ENCODE measurements at places on chromosomes 4 and X.

DNA sequence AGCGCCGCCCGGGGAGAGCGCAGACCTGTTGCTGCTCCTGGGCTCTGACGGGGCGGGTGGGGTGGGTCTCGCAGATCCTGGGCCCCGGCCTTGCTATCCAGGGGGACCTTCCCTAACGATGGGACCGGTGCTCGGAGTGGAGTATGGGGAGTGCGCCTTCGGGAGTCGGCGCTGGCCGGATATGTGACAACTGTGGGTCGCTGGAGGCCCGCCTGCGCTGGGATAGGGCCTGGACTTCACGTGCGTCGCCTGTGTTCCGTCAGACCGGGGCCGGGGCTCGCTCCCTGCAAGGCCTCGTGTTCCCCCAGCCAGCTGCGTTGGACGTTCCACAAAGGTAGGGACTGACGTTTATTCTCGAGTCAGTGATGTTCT lies 1.3 kb downstream of the TBL1X start:
- peak; percentile 35 for DNase-seq
- H3K4me3 ChIP-seq = peak overlapping the region; percentile 82
- no peaks in the 10 kb centered on the region for H3K27me3 ChIP-seq
- H3K36me3 ChIP-seq = peaks cover 10% of the 10 kb centered on the region
- H3K4me1 ChIP-seq = peaks cover 24% of the 10 kb centered on the region
- H3K27ac ChIP-seq = peak overlapping the region; percentile 80

DNA sequence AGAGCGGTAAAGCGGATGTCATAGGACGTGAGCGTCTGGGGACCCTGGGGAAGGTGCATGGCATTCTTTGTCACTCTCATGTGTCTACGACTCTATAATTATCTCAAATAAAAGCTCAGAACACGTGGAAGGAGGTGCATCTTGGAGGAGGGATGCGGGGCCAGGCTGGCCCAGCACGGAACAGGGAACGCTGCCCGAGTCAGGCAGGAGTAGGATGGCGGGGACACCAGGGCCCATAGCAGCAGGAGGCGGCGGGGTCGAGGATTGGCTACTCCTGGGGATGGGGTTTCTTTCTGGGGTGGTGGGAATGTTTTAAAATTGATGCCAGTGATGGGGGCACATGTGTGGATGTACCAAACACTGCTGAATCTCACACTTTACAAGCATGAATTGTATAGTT lies 5.4 kb upstream of the HTRA3 start:
- peaks cover 8% of the 10 kb centered on the region for H3K27me3 ChIP-seq
- no peak overlapping the region for H3K27ac ChIP-seq
- no peak overlapping the region for H3K4me3 ChIP-seq
- DNase-seq = no peak
- H3K4me1 ChIP-seq = no peaks in the 10 kb centered on the region
- no peaks in the 10 kb centered on the region for H3K36me3 ChIP-seq

GRCh38 chr4:11028334-11028733 lies 343.8 kb upstream of the CLNK start:
- no peaks in the 10 kb centered on the region for H3K4me1 ChIP-seq
- no peaks in the 10 kb centered on the region for H3K36me3 ChIP-seq
- no peak overlapping the region for H3K27ac ChIP-seq
- H3K4me3 ChIP-seq = no peak overlapping the region
- no peaks in the 10 kb centered on the region for H3K27me3 ChIP-seq

DNA sequence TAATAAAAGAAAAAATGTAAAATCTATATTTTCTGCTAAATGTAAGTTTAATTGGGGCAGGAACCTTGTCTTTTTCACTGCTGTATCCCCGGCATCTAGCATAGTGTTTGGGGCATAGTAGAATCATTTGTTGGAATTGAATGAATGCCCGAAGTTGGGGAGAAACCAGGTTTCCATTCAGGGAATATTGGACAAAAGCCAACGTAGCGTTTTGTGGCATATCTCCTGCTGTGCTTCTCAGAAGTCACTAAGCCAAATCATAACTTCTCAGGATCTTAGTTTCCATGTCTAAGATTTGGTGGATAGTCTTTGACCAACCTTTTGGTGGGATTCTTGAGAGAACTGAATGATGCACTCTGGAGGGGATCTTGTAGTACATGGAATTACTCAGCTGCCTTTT lies 42.0 kb upstream of the PGRMC2 start:
- no peak overlapping the region for H3K4me3 ChIP-seq
- no peak overlapping the region for H3K27ac ChIP-seq
- H3K36me3 ChIP-seq = peaks cover 14% of the 10 kb centered on the region

GRCh38 chrX:124269881-124270280 lies 62.6 kb upstream of the TEX13D start:
- no peak overlapping the region for H3K4me3 ChIP-seq
- no peaks in the 10 kb centered on the region for H3K27me3 ChIP-seq
- no peak for DNase-seq
- no peak overlapping the region for H3K27ac ChIP-seq
- peaks cover 6% of the 10 kb centered on the region for H3K36me3 ChIP-seq

GRCh38 chrX:38275615-38276014 lies 51.7 kb downstream of the RPGR start:
- no peaks in the 10 kb centered on the region for H3K4me1 ChIP-seq
- H3K27me3 ChIP-seq = no peaks in the 10 kb centered on the region
- DNase-seq = no peak
- no peak overlapping the region for H3K27ac ChIP-seq
- H3K36me3 ChIP-seq = peaks cover 7% of the 10 kb centered on the region
